T-helper 22 cell (primary cell): ENCODE measurements at places on chromosomes 16 and 17.

DNA sequence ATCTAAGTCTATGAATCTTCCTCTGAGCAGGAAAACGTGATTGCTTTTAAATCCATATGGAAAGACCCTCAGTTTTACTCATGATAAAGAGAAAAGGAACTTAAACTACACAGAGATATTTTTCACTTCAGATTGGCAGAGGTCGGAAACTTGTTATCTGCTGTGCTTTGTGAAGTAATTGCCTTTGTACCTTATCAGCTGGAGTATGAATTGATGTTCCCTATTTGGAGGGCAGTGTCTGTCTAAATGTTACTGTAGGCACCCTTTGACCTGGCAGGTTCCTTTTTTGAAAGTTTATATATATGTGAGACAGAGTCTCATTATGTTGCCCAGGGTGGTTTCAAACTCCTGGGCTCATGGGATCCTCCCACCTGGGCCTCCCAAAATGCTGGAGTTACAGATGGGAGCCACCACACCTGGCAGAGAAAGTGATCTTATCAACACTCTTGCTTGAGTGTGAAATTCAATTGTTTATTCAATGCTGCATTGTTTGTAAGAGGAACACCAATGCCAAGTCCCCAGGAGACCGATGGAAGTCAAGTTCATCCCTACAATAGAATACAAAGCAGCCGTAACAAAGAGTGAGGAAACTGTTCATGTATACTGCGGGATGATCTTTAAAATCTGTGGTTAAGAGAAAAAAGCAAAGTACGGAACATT, 52.3 kb downstream of the ABCC1 start:
- DNase-seq: no peak

- no peak for DNase-seq
Observed at GRCh38 chr17:42997390-42997983, 732 bp upstream of the RPL27 start.

DNA sequence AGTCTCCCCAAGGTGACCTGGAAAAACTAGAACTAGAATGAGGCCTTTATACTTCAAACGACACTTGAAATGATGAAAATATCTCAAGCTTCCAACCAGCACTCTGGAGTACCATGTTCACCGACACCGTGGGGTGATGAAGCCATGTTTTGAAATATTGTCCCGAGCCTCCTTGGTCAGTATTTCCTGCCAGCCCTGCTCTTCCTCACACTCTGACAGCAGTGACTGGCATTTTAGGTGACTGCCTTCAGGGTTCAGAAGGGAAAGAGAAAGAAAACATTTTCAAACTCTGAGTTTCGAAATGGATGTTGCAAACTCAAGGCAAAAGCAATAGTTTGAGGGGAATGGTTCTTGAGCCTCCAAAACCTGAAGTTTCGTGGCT, 39.3 kb upstream of the IRX6 start:
- DNase-seq: no peak

DNA sequence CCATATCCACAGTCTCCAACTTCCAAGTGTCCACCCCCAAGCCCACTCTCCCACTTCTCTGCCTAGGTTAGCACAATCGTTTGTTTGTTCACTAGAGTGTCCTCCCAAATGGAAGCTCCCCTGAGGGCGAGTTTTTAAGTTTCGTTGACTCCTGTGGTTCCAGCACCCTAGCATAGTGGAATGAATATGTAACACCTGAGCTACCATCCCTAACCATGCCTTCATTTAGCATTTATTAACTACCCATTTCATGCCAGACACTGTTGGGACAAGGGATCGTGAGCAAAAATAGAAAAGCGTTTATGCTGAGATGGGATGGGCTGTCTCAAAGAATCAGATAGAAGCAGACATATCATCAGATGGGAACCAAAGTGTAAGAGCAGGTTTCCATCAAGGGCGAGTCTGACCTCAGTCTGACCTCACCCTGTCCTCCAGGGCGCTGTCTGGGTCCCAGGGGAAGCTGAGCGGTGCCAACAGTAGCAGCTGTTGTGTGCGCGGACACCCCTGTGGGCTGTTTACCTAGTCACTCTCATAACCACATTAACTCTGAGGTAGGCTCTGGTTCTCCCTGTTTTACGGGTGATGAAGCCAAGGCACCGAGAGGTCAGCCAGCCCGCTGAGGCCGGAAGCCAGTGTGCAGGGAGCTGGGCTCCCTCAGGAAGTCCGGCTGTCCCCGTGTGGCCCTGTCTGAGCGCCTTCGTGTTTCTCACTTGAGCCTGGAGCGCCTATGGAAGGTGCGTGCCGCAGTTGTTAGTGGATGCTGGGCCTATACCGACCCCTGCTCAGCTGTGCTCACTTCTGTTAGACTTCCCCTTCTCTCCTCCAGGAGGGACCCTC, 6.2 kb downstream of the CNP start:
- no peak for DNase-seq

GRCh38 chr16:7381671-7382070, 49.0 kb downstream of the RBFOX1 start:
- no peak for DNase-seq

GRCh38 chr17:82232876-82233785, 4.3 kb downstream of the SLC16A3 start:
- no peak for DNase-seq

DNA sequence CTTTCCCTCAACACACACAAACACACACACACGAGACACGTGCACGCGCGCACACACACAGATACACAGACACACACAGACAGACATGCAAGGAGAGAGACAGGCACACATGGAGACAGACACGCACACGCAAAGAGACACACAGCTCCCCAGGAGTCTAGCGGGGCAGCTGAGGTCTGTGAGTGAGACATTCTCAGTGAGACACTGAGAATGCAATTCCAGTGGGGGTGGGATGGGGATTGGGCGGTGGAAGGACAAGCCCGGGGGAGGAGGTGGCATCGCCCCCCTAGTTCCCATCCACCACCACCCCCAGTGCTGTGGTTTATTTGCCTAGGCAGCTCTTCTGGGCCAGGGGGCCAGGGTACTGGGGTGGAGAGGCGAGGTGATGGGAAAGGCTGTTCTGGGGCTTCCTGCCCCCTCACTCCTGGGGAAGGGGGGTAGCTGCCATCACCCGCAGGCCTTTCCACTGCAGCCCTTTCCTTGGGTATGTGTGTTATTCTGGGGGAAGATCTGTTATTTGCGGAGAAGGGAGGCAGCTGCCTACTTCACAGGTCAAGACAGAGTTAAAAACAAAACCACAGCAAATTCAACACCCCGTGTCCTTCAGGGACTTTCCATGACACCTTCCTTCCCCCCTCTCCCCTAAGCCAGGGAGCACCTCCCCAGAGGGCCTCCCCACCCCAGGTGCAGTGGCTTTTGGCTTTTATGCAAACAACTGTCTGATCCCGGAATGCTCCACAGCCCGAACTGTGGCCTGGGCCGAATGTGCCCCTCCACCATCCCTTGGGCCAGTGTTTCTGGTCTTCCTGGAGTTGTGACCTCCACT, 18.0 kb downstream of the GRB7 start:
- DNase-seq: peak; percentile 52

DNA sequence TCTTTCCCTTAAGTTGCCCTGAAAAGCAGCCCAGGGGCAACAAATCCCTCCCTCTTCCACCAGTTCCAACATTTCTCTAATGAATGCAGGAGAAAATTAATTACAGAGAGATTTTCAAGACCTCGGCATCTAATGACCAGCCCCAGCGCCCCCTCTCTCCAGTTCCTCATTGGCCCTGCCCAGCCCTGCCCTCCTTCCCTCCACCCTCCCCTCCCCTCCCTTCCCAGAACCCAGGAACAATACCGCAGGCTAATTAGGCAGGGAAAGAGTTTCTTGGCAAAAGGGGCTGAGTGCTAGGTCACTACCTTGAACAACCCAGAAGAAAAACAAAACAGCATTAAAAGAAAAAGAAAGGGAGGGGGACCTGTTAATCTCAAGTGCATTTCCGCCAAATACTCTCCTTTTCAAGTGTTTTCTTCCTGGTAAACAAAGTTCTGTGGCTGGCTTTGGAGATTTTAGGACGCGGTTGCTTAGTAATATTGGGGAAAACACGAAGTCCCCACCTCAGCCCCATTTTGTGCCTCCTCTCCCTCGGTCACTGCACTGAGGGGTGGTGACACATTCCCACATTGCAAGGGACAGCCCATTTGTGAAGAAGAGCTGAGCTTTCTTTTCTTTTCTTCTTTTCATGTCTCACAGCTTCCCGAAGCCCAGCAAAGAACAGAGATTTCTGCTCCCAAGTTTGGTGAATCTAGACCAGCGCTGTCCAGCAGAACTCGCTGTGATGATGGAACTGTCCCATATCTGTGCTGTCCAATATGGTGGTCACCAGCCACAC, 215.4 kb downstream of the SOX9 start:
- DNase-seq: no peak

DNA sequence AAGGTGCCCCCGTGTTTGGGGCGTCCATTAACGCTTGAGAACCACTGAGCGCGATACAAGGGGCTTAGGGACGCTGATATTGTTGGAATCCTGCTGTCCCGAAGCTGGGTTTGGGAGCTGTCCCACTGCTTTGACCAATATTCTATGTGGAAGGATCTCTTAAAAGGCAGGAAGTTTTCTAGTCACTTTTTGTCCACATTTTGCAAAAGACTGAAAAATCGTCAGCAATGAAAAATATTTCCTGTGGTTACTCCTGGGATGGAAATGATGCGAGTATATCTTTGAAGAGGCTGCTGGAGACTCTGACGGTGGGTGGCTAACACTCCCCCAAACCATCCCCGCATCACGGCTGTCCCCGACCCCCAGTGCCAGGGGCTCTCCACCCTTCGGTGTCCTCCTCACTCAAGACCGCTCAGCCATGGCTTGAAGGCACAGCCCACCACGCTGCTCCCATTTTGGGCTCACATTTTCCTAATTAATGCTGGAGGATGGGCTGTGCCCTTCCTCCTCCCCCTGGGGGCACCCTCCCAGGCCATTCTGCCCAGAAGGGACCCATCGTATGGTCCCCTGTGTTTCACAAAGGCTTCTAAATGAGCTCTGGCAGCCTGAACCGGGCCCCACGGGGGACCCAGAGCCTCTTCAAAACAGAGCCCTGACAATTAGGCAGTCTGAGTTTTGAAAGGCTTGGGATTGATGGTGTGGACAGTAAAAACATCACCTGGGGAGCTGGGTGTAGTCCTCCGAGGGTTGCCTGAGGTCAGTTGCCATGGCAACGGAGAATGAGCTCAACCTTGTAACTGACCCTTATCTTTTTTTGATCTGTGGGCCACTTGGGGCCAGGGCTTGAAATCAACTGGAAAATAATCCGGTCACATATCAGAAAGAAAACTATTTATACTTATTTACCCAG, 158.6 kb downstream of the C16orf78 start:
- DNase-seq: no peak

GRCh38 chr17:62749926-62750325, 58.2 kb downstream of the MARCHF10 start:
- DNase-seq: no peak

GRCh38 chr17:47949197-47949759, 7.9 kb downstream of the PNPO start:
- peak; percentile 47 for DNase-seq

DNA sequence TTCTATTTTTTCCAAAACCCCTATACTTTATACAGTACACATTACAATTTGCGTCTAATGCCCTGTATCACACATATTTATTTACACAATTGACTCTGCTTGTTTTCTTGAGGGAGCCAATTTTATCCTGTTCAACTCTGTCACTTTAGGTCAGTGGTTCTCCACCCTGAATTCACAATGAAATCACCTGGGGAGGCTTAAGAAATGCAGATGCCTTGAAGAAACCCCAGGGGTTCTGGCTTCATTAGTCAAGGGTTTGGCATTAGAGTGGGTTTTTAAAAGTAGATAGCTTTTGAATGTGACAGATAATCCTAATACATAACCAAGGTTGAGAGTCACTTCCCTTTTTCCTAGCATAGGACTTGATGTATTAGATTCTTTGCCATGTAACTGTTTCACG, 398.6 kb upstream of the ERCC4 start:
- no peak for DNase-seq

- DNase-seq: no peak
Observed at GRCh38 chr16:55488306-55488705, 9.3 kb downstream of the MMP2 start.

DNA sequence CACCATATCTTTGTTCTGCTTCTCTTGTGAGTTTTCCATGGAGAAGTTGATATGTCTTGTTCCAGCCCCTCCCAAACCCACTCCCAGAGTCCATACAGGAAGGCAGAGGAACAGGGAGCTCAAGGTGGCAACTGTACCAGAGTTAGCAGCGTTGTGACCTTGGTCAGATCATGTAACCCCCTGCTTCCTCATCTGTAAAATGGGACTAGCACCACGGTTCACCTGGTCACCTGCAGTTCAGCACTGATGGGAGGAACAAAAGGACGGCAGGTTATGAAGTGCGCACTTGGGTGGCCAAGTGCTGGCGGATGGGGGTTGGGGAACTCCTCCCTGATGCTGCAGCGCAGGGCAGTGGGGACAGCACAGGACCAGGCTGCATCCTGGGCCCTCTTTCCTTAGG, 7.7 kb upstream of the NEUROD2 start:
- DNase-seq: no peak

DNA sequence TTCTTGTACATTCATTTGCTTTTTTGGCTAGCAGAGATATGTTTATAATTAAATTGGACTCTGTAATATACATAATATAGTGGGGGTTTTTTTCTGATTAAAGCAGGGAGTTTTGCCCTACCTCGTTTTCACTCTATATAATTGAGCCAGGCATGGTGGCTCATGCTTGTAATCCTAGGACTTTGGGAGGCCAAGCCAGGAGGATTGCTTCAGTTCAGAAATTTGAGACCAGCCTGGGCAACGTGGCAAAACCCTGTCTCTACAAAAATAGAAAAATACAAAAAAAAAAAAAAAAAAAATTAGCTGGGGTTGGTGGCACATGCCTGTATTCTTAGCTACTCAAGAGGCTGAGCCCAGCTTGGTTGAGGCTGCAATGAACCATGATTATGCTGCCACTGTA, 42.2 kb downstream of the PAFAH1B1 start:
- no peak for DNase-seq

GRCh38 chr16:28603381-28604185, 6.3 kb downstream of the SULT1A1 start:
- no peak for DNase-seq

DNA sequence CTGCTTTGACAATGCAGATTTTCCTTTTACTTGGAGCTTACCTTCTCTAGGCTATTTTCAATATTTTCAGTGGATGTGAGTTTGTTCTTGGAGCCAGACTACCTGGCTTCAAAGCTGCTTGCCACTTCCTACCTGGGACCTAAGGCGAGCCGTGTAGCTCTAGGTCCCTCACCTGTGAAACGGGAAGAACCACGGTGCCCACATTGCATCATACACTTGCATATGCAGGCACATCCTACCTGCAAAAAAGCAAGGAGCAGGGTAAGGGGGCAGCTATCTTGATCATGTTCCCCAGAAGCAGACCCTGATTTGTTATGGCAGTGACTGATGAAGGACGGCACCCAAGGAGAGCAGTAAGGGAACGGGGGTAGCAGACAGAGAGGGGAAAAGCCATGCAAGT, 27.0 kb upstream of the MPRIP start:
- DNase-seq: no peak

DNA sequence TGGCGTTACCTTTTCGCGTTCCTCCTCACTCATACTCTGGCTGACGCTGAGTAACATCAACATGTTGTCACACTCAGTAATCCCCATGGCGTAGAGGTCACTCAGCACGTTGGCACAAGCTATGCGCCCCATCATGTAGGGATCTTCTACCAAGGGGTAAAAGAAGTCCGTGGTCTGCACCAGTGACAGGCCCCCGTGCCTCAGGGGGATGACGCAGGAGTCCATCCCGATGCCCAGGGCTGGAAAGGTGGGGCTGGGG, 596 bp downstream of the SEPHS2 start:
- no peak for DNase-seq
